HEK293T (cell line): ENCODE measurements at places on chromosomes 6 and 20.

DNA sequence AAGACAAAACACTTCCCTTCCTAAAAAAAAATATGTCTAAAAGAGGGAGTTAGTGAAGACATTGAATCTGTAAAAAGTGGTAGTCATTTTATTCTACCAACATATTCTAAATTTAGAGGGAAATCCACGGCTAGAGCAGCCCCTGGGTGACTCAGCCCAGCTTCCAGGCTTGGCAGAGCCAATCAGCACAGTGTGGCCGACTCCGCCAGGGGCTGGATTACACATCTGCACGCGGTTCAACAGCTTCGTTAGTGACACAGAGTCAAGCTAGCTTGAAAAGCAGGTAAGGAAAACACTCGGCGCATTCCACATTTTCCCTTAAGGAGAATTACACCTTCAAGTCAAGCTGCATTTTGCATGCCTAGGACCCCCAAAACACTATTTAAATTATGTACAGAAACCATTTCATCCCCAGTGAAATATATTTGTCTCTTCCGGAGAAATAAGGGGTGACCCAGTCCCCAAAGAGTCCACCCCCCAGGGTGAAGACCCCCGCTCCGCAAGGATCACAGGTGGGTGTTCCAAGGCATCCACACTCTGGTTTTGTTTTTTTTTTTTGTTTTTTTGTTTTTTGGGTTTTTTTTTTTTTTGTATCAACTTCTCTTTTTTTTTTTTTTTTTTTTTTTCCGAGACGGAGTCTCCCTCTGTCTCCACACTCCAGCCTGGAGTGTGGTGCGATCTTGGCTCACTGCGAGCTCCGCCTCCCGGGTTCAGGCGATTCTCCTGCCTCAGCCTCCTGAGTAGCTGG lies 58.4 kb upstream of the ARID1B start:
- DNase-seq: no peak

- DNase-seq: no peak
Observed at GRCh38 chr6:151477726-151478125, 16.1 kb upstream of the CCDC170 start.

DNA sequence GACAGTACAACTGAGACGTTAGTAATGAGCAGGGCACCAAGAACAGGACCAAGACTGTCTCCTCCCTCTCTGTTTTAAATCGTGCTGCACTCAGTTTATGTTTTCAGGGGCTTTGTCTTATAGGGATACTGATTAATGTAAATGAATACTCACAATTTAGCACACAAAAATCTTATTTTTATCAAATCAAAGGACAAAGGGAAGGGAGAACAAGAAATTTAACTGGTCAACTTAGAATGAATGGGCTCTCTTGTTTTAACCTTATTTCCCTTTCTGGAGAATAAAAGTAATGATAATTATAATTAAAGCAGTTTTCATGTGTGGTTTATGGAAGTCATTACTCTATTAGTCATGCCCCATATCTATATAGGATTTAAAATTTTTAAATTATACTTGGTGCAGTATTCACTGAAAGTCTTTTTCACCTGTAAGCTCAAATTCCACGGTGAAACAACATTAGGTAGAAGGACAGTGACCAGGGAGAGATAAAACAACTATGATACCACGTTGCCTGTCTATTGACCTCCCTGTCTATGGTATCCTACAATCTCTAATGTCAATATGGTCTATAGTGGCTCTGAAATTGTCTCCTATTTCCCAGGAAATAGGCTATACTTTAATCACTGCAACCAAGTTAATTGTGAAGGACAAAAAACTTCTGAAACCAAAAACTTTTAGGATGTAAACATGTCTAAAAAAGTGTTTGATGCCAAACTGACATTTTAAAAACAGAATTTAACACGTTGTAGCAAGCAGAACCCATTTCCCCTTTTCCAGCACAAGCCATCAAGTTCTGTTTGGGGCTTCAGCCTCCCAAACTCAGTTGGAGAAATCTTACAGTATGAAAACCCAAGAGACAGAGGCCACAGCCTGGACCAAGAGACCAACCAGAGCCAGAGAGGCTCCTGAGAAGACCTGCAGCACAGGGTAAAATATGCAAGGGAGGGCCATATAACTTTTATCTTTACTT lies 15.0 kb downstream of the ELOVL5 start:
- DNase-seq: no peak

GRCh38 chr20:51403466-51404220 lies 138.9 kb downstream of the NFATC2 start:
- no peak for DNase-seq

- DNase-seq: no peak
Observed at GRCh38 chr6:435441-436307, 44.1 kb downstream of the IRF4 start.

GRCh38 chr6:112879920-112880413 lies 532.8 kb downstream of the RFPL4B start:
- DNase-seq: no peak

DNA sequence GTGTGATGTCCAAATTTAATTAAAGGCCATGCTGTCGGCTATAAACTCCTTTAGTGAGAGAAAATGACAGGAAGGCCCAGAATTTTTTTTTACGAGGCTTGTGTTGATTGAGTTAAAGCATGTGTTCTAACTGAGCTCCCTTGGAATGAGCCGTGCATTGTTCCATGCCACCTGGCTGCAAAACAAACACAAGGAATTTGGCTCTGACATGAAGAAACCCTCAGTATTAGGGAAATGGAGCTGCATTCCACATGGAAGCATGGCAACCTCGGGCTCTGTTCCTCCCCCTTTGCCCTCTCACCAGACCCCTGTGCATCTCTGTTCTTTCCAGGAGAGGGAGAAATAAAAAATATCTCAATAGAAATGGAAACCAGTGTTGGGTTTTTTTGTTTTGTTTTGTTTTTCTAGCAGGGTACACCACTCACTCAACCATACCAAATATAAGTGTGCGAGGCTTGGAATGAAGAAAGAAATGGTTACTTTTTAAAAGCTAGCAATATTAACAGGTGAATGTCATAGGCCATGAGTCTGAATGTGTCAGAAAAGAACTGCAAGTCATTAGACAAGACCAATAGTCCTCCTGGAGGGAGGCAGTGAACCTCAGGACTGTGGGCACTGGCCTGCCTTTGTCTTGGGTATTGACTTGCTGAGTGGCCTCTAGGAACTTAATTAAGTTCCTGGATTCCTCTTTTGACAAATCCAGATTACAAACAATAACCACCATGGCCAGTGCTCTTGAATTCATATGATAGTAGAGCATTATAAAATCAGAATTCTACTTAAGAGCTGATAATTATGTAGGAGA lies 935.1 kb downstream of the KIF16B start:
- no peak for DNase-seq

GRCh38 chr6:129661536-129662405 lies 48.2 kb downstream of the ARHGAP18 start:
- no peak for DNase-seq

- peak; percentile 8 for DNase-seq
Observed at GRCh38 chr6:95866732-95867131, 149.0 kb upstream of the FUT9 start.

GRCh38 chr6:167763056-167763944 lies 63.4 kb upstream of the AFDN start:
- DNase-seq: no peak

DNA sequence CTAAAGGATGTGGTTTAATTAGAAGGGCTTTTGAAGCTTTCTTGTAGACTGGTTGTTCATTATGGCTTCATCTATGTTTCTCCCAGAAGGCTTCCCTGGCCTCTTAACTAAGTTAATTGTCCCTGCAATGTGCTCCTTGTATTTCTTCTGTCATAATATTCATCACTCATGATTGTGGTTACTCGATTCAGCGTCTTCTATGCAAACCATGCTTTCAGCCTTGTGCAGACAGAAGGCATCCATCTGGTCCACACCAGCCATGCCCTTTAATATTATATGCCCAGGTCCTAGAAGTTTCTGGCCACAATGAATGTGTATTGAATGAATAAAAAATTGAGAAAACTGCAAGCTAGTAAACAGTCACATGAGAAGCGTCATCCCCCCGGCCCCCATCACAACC lies 163.2 kb downstream of the KHDC1L start:
- DNase-seq: no peak

DNA sequence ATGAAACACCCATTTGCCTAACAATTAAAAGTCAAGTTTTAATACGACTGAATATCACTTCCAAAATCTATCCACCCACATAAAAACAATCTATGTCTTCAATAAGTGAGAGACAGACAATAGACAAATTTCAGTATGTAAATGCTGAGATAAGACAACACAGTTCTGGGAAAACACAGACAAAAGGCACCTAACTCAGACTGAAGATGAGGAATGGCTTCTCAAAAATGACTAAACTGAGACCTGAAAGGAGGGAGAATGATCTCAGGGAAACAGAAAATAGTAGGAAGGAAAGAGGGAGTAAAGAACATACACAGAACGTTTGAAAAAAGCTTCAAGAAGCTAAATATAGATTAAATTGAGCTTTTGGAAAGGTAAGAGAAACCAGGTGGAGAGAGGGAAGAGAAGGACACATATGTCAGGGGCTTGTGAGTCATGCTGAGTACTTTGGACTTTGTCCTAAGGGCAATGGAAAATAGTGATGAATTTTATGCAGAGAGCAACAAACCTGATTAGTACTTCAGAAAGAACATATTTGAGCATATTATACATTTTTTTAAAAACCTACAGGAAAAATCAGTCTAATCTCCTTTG lies 16.1 kb downstream of the LMBRD1 start:
- no peak for DNase-seq

DNA sequence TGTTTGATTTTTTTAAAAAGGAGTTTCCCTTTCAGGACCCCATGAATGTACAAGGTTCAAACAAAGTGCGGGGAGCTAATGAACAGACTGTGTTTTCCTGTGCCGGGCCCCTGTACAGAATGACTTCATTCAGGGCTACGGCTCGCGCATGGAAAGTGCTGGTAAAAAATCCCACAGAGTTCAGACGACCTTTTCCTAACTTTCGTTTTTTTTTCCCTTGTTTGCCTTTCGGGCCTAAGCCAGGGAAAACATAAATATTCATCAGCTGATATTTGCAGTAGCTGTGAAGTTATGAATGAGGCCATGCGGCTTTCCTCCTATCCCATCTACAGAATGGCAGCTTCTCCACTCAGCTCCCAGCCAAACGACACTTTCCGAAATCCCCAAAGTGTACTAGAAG lies 74.0 kb downstream of the HAO1 start:
- no peak for DNase-seq

GRCh38 chr6:35396991-35397390 lies 54.6 kb downstream of the PPARD start:
- no peak for DNase-seq

DNA sequence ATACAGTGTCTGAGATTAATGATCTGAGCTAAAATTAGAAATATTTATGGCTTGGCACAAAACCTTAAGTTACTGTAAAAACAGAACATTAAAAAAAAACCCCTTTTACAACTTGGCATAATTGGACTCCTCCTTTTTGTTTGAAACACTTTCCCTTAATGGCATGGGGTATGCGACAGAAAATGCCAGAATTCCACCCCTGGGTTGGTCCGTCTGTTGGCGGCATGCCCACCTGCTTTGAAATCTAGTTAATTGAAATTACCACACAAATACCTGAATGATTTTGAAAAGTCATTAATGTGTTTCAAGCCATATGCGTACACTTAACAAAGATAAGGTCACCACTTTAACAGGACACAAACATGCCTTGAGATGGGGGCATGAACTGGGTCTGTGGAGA lies 175.1 kb upstream of the FOXQ1 start:
- DNase-seq: no peak

GRCh38 chr20:9367746-9368145 lies 146.6 kb upstream of the LAMP5 start:
- no peak for DNase-seq

- no peak for DNase-seq
Observed at GRCh38 chr20:37473249-37474000, 47.6 kb upstream of the NNAT start.

GRCh38 chr6:163533443-163533842 lies 118.9 kb downstream of the QKI start:
- no peak for DNase-seq

DNA sequence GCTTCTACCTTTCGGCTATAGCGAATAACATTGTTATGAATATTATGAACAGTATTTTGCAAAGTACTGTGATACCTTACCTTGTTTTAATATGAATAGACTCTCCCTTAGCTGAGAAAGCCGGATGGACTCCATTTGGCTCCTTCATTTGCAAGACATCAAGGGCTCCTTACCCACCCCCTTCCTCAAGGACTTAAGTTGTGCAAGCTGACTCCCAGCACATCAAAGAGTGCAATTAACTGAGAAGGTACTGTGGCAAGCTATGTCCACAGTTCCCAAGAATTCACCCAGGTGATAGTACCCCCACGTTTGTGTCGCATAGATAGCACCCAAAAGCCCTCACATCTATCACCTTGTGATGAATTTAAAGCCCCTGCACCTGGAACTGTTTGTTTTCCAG lies 11.2 kb downstream of the CST5 start:
- no peak for DNase-seq

DNA sequence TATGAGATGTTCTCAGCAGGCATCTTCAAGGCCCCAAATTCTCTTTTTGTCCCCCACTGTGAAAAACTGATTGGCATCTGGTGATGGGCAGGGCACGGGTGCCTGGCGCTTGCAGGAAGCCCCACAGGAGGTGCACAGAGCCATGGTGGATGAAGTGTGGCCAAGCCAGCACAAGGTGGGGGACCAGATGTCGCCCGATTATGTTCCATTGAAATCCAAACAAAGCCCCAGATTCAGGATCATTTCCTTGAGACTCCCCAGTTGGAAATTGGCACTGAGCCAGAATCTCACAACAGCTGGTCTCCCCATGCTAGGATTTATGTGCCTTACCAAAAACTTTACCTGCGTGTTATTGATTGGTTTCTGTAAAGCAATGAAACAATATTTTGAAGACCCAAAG lies 186.1 kb downstream of the ADAT2 start:
- no peak for DNase-seq
